Inflammatory macrophage treated with lipopolysaccharide for 1 hour (primary cell): ENCODE measurements at places on chromosomes 7 and 10.

GRCh38 chr10:125299461-125299860 lies 139.1 kb upstream of the CTBP2 start:
- DNase-seq = no peak

DNA sequence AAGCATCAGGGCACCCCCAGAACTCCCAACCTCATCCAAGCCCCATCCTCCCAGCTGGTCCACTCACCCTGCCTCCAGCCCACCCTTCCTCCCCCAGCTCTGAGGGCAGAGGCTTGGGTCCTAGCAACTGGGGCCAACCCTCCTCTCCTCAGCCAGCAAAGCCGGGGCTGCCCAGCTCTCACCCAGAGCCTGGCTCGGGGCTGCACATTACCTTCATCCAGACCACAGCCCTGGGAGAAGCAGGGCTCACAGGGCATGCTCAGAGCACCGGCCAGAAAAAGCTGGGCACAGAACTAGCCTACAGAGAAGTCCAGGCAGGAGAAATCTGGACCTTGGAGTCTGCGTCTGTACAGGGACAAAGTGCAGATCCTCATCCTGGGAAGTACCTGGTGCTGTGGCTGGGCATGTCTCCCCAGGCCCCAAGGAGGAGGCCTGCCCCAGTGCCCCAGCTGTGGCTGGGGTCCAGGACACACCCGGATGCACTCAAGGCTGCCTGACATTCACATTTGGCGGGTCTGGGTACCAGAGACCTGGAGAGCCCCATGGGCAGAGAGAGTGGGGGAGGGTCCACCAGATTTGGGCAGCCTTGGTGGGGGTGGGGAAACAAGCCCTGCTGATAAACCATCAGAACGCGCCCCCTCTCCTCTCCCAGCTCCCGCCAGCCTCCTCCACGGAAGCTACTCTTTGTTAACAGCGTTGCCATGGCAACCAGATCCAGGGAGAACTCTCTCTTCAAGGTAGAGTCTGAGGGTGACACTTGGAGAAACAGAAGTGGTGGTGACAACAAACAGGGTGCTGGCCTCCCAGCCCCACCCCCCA lies 5.1 kb downstream of the RASGEF1A start:
- no peak for DNase-seq

DNA sequence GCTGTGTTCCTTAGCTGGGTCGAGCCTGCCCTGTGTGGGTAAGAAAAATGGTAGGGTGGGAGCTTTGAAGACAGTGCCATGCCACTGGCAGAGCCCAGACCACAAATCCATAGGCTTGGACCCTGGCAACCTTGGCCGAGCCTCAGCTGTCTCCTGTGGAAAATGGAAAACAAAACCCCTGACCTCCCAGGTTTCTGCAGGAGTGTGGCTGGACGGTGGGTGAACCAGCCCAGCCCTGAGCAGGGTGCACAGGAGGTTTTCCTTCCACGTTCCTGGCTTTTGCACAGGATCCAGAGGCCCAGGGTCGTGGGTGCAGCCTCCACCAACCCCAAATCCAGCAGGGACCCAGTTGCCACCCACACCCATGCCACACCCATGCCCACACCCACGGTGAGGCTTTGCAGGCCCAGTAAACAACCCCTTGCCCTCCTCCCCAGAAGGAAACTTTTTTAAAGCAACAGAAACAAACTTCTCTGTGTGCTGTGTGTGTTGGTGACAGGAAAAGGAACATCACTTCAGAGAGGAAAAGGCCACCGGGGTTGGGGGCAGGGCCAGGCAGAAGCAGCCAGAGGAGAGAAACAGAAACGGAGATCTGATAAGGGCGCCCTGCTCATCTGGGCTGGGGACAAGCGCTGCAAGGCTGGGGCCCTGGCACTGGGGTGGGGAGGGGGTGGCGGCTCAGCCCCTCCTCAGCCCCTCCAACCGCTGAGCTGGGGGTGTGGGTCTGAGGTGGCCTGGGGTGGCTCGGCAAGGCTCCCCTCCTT lies 20.7 kb upstream of the ZMIZ1 start:
- DNase-seq = peak; percentile 48

- no peak for DNase-seq
Measured at GRCh38 chr10:29710128-29710527, 75.4 kb upstream of the SVIL start.

GRCh38 chr7:28711114-28711513 lies 247.0 kb downstream of the TRIL start:
- no peak for DNase-seq

- DNase-seq = no peak
Measured at GRCh38 chr10:21511095-21511570, 14.3 kb downstream of the SKIDA1 start.

GRCh38 chr10:132482090-132482800 lies 55.3 kb upstream of the INPP5A start:
- peak; percentile 79 for DNase-seq

GRCh38 chr10:33098951-33099663 lies 141.1 kb upstream of the ITGB1 start:
- peak; percentile 55 for DNase-seq

DNA sequence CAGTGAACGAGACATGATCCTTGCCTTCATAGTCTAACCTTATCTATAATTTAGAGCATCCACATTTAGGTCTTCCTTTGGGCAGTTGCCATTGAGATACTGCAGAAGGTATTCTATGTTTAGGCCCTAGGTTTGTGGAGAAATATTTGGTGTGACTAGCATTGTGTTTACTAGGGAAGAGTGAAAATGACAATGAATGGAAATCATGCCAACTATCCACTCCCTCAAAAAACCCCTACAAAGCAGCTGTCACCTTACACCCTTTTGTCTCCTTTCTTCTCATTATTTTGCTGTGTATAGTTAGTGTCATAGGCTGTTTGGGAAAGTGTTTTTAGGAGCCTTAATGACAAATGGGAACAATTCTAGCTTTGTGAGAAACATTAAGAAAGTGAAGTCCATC lies 3.2 kb downstream of the CCNJ start:
- DNase-seq = no peak

GRCh38 chr7:122199171-122199570 lies 55.1 kb upstream of the AASS start:
- DNase-seq = no peak

DNA sequence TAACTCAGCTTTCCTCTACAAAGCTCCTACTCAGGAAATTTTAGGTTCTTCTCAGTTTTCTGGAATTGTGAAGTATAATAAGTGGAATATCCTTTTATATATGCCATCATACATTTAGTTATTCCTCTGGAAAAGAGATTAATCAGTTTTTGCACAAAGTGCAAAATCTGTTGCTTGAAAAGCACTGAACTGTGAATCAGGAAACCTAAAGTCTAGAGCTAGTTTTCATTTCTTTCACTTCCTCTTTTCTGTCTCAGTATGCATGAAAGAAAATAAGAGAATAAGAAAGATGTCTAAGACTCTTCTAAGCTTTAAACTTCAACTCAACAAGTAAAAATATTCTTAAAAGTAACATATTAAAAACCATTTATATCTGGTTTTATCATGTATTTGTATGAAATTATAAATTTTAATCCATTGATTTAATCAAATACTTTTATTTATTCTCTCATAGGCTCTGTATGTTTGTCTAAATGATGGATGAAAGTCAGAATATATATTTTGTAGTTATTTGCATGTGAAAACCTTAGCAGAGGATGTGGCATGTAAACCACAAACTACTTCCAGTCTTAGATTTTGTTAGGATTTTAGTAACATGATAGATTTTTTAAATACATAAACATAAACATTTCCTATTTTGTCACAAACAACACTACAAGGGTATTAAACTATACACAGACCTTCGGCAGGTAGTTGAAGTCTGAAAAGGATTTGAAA lies 1073.0 kb downstream of the XPNPEP1 start:
- peak; percentile 2 for DNase-seq

GRCh38 chr10:28909875-28910274 lies 232.6 kb downstream of the BAMBI start:
- DNase-seq = no peak

DNA sequence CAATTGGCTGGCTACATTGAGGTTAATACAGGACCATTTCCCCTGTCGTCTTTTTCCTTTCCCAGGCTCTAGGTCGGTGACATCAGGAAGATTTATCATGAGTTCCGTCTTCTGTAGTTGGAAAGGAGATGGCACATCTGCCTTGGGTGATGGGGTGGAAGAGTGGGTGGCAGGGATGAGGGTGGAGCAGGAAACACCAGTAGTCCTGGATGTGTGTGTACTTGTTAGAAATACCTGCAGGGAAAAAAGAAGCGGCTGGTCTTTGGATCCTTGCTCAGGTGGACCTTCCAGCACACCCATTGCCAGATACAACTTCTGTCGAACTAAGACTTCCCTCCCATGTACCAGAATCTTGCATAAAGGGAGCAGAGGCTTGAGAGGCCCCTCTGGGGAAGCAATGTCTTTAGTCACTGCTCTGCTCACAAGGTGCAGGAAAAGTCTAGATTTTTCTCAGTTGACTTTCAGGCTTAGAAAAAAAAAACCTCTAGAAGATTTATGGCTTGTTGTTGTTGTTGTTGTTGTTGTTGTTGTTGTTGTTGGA lies 516.8 kb upstream of the GALNT17 start:
- DNase-seq = no peak

DNA sequence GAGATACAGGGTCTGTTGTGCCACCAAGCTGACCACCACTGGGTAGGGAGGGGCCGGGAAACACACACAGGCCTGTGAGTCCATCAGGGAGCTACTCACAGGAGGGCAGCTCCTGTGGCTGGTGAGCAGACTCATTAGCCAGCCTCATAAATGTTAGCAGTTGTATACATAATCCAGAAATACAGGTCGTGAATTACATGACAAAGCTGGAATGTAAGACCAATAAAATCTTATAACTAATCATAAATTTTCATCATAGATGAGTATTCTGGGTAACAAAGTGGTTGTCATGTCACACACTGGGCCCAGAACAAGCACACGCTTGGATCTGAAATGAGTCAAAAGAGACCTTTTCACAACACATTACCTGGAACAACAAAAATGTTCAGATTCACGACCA lies 642.6 kb upstream of the AUTS2 start:
- no peak for DNase-seq
